Stimulated activated CD8-positive, alpha-beta memory T cell treated with anti-CD3 and anti-CD28 coated beads, Interleukin-2, amount 100 ng/mL, for 1 hour (primary cell): ENCODE measurements at places on chromosomes 11 and 22.
A peak's percentile ranks its signal among the peaks of the same experiment; 100 is the strongest.

GRCh38 chr11:115276799-115277198 is 227.4 kb downstream of the CADM1 start:
- no peak for DNase-seq

DNA sequence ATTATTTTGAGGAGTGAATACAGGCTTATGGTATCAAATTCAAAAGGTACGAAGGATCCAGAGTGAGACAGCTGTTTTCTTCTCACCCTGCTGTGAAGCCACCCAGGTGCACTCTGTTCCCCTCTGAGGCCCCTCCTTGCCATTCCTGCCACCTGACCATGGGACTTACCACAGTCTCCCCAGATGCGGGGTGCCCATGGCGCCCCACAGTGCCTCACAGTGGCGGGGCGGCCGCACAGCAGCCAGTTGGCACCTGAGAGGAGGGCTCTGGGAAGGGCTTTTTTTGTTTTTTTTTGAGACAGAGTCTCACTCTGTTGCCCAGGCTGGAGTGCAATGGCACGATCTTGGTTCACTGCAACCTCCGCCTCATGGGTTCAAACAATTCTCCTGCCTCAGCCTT is 151.7 kb downstream of the CEP164 start:
- no peak for DNase-seq

DNA sequence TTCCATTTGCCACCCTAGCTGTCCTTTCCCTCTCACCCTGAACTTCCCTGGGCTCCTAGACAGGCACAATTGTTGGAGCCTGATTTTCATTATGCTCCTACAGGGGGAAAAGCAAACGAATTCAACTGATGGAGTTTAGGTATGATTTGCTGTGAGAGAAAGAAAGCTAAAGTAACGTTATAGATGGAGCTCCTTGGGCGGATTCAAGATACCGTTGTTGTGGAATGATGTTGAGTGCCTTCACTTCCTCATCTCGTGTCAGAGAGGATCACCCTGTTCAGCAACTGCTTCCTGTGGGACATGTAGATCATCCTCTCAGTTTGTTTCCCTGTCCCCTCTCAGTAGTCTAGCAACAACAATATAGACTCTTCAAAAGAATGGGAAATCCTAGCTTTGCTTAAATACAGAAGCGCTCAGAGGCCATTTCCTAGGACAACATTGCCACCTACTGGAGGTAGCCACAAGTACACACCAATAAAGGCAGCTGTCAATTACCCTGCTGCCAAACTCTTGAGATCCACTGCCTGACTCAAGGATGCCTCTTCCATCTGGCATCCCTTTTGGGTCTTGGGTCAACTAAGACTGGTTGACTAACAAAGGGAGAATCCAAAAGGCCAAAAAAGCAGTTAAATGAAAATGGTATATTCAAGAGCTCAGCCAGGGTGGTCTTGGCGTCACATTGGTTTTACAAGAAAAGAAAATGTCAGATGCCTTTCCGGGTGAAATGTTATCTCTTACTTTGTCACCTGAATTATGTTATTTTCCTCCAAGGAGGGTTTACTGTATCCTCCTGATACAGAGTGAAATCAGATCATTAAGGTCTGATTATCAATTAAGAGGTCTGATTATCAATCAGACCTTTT is 13.5 kb upstream of the DTX4 start:
- DNase-seq = peak; percentile 39

GRCh38 chr11:45872651-45873356 is 12.6 kb upstream of the MAPK8IP1 start:
- DNase-seq = no peak

GRCh38 chr22:49464037-49464436 is 363.6 kb downstream of the BRD1 start:
- DNase-seq = no peak

GRCh38 chr22:21606775-21607174 is 23.0 kb downstream of the YDJC start:
- no peak for DNase-seq

DNA sequence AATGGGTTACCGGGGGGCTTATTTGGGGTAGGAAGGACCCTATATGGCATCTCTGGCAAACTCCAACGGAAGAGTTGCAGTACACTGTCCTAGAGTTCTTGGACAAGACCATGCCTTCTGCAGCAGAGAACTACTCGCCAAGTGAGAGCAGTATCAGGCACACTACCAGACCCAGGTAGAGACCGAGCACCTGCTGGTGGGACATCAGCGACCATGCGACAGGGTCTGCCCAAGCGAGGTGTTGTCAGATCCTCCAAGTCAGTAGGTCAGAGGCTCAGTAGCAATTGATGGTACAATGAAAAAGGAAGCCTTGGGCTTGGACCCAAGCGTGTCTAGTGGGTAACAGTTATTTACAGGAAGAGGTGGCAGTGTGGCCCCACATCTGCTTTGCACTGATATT is 3.1 kb upstream of the CHKB start:
- no peak for DNase-seq

DNA sequence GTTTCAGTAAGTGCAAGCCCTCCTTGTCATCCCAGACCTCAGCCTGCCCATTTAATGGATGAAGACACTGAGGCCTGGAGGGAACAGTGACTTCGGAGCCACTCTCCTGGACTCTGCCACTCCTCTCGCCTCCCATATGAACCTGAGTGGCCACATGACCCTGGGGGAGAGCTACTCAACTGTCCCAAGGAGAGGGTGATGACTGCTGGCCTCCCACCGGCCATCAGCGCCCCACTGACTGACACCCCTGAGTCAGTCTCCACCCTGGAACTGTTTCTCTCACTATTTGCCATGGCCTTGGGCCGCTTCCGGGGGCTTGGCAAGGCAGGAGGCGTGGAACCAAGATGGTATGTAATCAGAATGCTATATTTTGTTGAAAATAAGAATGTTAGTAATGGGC is 17.1 kb downstream of the LRP5 start:
- DNase-seq = no peak

DNA sequence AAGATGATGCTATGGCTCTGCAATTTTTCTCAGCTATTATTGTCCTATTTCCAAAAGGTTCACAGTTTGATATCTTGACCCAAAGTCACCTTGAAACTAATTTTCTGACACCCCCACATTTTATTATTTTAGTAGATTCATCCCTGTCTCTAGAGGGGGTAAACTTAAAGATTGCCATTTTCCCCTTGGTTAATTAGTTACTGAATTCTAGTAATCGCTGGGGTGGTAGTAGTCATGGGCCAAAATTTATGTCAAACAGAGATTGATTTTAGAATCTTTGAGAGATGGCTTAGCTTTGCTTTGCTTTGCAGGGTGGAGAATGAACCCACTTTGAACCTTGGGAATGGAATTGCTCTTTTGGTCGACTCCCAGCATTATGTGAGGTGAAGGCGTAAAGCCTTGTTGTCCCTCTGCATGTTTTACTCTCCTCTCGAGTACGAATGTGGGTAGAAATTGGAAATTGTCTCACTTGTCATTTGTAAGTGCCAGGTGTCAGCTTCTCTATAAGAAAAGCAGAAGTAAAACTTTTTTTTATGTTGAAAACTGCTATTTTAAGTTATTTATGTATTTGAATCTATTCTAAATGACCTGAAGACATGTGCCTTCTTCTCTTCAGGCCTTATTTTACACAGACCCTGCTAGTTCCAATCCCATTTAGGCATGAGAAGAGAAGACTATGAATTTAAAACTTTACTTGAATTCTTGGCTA is 42.4 kb upstream of the RCE1 start:
- DNase-seq = no peak

GRCh38 chr11:123507043-123507442 is 77.0 kb downstream of the GRAMD1B start:
- DNase-seq = no peak

GRCh38 chr11:60263402-60263801 is 17.1 kb upstream of the MS4A4A start:
- DNase-seq = no peak
